ENCODE measurements at places on chromosomes 11 and 22. TPM values are rescaled to one million over a fixed set of nuclear protein-coding genes. Genes with fewer than 3 reads are reported as not detected.

DNA sequence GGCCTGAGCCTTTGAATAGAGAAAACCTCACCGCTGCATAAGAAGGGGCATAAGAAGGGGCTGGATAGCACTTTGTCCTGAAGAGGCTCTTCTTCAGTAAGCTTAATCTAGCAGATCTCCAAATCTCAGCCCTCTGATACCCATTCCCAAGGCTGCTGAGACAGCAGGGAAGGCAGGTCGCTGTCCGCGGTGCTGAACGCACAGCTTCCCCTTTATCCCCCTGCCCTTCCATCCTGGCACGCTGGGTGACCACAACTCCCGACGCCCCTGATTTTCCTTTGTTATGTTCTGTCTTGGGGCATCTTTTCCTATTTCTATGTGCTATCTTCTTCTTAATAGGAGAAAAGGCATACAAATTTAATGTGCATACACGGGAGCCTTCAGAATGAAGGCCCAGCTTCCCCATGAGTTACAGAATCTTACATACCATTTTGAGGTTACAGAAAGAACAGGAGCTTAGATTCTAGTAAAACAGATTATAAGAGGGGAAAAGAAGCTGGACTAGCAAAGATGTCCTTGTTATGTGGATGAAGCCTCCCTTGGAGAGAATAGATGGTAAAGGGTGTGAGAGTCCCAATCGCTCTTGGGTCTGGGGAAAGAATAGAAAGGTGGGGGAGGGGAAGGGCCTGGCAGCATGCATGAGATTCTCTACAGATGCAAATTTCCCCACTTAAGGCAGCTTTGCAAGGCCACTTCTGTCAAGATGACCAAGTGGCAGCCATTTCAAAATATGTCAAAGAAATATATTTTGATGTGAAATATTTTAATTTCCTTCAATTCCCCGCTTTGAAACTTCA, 5.7 kb upstream of the SULT4A1 start:
- no peak for DNase-seq

GRCh38 chr22:41021613-41022454, 70.6 kb upstream of the EP300 start:
- peak; percentile 46 for DNase-seq

- no peak for DNase-seq
These were observed 112.5 kb downstream of the BBOX1 start for GRCh38 chr11:27153136-27153535.

DNA sequence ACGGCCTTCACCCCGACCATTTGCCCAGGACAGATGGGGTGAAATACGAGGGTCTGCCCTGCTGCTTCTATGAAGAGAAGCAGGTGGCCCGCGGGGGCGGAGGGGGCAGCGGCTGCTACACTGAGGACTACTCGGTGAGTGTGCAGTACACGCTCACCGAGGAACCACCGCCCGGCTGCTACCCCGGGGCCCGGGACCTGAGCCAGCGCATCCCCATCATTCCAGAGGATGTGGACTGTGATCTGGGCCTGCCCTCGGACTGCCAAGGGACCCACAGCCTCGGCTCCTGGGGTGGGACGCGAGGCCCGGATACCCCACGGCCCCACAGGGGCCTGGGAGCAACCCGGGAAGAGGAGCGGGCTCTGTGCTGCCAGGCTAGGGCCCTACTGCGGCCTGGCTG, 11.2 kb downstream of the C22orf31 start:
- DNase-seq, result no peak

- no peak for DNase-seq
These were observed 243.9 kb downstream of the ST3GAL4 start for GRCh38 chr11:126599217-126599897.

DNA sequence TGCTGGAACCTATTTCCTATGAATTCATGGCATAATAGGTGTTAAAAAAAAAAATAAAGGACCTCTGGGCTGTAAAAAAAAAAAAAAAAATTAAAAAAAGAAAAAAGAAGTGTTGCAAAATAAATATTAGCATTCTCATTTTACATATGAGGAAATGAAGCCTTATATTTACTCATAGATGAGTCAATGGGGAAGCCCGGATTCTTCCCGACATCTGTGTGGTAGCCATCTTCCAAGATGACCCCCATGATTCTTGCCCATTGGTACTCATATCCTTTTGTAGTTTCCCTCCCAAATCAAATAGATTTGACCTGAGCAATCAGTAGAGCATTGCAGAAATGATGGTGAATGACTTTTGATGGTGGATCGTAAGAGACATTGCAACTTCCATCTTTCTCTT, 3.0 kb upstream of the SWAP70 start:
- no peak for DNase-seq

DNA sequence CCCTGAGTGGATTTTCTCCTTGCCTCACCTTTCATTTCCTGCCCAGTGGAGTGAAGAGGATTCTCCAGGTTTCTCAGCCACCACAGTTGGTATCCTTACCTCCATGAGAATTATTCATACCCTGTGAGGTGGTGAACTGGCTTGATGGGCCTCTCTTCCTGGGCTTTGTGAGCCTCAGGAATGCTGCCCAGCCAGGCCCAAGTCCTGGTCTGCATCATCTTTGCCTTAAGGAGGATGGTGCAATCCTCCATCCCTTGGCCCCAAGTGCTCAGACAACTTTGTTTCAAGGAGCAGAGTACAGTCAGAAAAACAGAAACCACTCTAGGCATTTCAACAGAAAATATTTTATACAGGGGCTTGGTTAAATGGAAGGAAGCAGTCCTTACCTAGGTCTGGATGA, 114.2 kb upstream of the CADM1 start:
- no peak for DNase-seq

DNA sequence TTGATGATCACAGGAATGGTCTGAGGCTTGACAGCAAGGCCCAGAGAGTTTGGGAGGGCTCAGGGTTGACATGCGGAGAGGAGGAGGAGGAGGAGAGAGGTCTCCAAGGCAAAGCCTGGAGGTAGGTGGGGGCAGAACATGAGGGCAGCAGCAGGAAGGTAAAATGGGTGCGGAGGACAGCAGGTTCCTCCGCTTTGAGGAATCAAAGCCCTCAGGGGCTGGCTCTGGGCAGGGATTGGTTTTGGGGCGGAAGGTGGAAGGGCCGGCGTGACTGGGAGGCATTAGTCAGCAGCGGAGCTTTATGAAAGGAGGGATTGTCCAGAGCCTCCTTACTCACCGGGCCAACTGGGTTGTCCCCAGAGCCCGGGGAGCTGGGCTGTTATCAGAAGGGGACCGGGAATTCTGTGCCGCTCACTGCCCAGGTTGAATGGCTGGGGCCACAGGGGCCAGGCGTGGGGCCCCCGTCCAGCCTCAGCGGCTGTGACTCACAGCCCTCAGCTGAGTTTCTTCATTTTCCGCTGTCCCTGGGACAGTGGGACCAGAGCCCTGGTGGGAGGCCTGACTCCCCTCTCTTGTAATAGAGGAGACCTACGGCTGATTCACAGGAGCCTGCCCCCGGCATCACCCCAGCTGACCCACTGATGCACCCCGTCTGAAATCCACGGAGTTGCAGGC, 36.2 kb downstream of the LIF start:
- no peak for DNase-seq

- no peak for DNase-seq
These were observed 8.6 kb downstream of the TTLL1 start for GRCh38 chr22:43080616-43081015.

- DNase-seq, result no peak
These were observed 24.9 kb downstream of the FDX1 start for GRCh38 chr11:110454609-110455008.

GRCh38 chr11:133386262-133386661, 146.0 kb downstream of the OPCML start:
- DNase-seq, result no peak

DNA sequence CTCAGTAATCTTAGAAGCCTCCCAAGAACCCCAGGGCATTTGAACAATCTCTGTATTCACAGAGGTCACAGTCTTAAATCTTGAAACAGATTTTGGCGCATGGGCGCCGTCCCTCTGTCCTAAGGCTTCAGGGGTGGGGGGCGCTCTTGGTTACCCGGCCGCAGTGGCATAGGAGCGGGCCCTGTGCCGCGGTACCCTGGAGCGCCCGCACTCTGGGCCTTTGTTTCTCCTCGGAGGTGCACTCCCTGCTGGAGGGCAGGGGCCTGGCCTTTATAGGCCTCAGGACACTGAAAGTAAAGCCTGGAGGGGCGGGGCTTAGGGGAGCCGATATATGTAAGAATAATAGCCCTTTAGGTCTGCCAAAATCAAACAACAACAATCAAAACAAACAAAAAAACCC, 197.3 kb upstream of the FOLH1 start:
- DNase-seq, result no peak

DNA sequence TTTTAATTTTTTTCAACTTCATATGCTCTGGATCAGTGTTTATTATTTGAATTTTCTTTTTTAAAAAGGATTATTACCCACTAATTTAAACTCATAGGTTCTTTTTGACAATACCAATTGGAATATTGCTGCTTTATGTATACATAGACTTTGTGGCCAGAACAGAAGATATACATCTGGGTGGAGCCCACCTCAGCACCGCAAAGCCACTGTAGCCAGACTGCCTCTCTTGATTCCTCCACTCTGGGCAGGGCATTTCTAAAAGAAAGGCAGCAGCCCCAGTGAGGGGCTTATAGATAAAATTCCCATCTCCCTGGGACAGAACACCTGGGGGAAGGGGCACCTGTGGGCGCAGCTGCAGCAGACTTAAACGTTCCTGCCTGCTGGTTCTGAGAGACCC, 10.6 kb upstream of the C11orf58 start:
- DNase-seq, result no peak

- no peak for DNase-seq
These were observed 1.1 kb upstream of the CEND1 start for GRCh38 chr11:790721-791564.

GRCh38 chr22:20431511-20432192, 6.0 kb downstream of the SCARF2 start:
- no peak for DNase-seq

- DNase-seq, result no peak
These were observed 160.0 kb downstream of the NTM start for GRCh38 chr11:131530407-131530806.

DNA sequence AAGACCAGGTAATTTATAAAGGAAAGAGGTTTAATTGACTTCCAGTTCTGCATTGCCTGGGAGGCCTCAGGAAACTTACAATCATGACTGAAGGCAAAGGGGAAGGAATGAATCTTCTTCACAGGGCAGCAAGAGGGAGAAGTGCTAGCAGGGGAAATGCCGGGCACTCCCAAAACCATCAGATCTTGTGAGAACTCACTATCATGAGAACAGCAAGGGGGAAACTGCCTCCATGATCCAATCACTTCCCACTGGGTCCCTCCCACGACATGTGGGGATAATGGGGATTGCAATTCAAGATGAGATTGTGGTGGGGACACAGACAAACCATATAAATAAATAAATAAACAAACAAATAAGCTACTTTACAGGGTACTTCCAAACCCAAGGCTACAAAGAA, 28.8 kb upstream of the EXPH5 start:
- no peak for DNase-seq

DNA sequence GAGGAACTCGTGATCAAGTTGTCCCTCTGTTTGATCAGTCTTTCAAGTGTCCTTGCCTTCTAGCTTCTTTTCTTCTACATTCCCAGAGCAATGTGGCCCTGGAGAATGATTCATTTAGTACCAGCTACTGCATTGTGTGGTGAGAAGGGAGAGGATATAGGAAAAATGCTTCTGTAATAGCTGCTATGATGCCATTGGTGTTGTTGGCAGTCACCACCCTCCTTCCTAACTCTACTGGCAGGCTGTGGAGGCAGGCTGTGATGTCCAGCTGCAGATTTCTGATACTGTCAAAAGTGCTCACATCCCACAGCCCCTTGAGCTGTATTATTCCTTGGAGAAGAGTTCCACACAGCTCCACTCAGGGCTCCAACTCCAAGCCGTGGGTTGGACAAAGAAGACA, 52.8 kb downstream of the ENDOD1 start:
- DNase-seq, result no peak

DNA sequence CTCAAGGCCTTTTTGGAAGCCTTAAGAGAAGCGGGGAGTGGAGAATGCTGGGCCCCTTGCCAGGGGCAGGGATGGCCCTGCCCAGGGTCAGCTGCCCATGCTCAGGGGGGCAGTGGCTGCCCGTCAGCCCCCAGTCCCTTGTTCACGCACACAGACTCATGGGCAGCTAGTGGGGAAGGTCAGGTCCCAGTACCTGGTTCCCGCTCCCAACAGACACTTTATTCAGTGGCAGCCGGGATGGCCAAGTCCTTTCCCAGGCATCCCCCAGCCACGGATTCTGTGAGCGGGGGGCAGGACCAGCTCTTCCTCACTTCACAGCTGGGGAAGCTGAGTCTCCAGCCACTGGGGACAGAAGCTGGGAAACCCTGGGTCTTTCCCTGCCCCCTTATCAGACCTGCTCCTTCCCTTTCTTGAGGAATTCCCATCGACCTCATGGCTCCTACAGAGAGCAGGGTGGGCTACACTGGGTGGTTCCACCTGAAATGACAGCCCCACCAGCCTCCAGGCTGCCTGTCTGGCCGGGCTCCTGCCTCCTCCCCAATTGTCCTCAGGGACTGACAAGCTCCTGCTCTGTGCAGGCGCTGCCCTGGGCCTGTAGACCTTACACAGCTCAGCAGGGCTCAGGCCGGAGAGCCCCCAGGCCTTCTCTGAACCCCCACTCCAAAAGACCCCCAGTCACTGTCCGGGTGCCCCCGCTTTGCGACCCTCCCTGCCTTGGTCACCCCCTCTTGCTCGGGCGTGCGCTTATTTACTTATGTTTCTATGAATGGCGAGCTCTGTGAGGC, 61.0 kb upstream of the FGF3 start:
- DNase-seq, result no peak

GRCh38 chr22:39136317-39136716, 16.2 kb downstream of the CBX7 start:
- DNase-seq, result no peak

DNA sequence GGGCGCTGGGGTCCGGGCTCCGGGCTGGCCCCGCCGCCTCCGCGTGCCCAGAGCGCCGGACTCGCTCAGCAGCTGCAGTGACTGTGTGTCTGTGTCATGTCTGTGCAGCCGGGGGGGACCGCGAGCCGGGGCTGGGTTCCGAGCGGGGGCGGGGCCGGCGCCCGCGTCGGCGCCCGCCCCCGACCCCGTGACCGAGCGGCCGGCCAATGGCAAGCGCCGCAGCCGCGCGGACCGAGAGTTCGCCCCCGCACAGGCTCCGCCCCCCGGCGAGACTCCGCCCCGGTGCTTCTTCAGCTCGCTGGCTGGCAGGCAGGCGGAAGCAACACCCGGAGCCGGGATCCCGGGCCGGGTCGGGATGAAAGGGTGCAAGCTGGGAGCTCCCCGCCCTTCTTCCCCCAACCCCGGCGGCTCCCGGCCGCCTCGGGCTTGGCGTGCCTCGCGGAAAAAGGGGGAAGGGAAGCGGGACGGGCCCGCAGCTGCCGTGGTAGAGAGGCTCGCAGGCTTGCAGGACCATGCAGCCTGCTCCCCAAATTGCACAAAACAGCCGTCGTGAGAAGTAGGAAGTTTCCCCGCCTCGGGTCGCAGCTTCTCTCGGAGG, 750 bp upstream of the LARGE1 start:
- peak; percentile 52 for DNase-seq

CASP1 gene
- 66.7 TPM for total RNA-seq

RPS6KA4 gene
- total RNA-seq, result 26.1 TPM

NPAS4 gene
- total RNA-seq, result not detected

TTC36 gene
- 0.55 TPM for total RNA-seq

EIF1AD gene
- 85.2 TPM for total RNA-seq

TCN2 gene
- 0.65 TPM for total RNA-seq

Measured in T-helper 17 cell (primary cell).